AG09319 (cell line): ENCODE measurements at places on chromosomes 6 and 20.

- peak; percentile 76 for DNase-seq
These were observed 115.3 kb downstream of the LCA5 start for GRCh38 chr6:79421707-79422484.

GRCh38 chr6:36324715-36325114 is 12.0 kb downstream of the BNIP5 start:
- DNase-seq, result no peak

DNA sequence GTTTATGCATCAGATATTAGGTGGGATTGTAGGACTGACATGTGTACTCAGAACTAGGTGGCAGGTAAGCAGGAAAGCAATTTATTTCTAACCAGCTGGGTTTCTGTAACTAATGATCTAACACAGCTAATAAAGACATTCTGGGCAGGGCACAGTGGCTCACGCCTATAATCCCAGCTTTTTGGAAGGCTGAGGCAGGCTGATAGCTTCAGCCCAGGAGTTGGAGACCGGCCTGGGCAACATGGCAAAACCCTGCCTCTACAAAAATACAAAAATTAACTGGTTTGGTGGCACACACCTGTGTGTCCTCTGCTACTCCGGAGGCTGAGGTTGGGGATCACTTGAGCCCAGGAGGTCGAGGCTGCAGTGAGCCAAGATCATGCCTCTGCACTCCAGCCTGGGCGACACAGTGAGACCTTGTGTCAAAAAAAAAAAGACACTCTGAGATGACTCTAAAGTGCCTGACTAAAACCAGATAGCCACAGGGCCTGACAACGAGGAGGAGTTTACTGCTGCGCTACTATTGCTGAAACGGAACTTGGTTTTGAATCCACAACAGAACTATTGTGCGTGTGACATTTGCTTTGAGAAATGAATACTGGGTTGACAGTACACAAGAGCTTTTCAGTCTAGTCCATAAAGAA is 29.2 kb upstream of the CEP85L start:
- no peak for DNase-seq

DNA sequence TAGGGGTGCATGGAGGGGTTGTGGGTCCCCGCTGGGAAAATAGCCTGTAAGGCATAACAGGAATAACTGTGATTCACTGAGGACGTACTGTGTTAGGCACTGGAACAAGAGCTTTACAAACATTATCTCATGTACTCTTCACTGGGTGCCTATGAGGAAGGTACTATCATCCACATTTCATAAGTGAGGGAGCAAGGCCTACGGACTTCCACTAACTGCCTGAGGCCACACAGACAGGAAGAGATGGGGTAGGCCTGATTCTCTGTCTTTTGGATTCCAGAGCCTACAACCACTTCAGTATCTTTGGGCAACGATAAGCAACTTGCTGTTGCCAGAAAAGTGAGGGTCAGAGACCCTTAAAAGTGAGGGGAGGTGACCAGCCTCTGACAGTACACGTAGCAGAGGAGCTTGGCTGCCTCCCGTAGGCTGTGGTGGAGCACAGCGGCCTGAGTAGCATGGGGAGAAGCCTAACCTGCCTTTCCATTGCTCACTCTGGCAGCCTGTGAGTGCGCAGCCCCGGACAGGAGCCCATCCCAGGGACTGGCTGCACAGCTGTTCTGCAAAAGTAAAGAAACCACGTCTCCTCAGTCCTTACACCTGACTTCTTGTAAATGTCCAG is 30.4 kb downstream of the PSMB1 start:
- DNase-seq, result no peak

DNA sequence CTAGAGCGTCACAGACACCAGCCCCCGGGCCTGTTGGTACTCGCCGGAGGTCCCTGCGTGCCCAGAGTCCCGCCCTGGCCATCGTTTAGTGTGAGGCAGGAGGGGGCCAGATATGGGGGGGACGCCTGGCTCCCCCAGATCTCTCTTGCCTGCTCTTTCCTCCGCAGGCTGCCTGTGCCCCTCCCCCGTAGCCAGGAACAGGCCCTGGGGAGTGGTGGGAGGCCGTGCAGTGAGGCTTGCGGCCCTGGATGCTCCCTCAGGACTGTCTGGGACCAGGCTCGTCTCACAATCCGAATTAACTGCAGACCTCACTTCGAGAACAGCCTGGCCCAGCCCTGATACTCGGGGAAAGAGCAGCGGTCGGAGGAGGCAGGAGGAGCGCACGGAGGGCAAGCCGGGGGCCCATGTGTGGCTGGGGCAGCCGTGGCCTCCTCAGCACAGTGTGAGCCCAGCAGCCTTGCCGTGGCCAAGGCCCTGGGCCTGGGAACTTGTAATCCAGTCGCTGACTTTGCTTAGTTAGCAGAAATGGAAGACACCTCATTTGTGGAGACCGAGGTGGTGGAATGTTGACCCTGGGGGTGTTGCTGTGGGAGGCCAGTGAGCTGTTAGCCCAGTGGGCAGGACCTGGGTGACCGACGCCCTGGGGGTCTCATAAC is 28.7 kb downstream of the FRMD1 start:
- DNase-seq, result no peak

- no peak for DNase-seq
These were observed 1907.6 kb upstream of the DEFB115 start for GRCh38 chr20:29349836-29350235.

DNA sequence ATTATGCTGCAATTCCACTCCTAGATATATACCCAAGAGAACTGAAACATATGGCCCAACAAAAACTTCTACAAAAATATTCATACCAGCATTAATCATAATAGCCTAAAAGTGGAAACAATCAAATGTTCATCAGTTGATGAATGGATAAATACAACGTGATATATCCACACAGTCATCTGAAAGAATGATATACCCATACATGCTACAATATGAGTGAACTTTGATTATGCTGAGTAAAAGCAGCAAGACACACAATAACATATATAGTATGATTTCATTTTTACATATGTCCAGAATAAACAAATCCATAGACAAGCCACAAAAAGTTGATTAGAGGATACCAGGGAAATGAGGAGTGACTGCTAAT is 30.7 kb downstream of the CDK19 start:
- DNase-seq, result no peak

DNA sequence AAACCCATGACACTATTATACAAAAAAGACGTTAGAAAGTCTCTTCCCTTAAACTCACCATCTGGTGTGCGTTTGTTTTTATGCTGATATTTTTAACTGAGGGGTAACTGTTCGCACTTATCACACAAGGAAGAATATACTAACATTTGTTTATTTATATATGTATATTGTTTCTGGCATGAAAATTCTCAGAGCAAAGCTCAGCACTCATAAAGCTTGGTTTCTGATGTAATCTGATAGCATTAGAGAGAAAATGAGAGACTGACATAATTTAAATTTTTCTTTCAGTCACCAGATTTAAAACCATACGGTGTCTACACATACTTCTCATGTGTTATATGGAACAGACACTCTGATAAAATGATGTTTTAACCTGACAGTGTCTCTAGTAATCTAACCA is 6.9 kb downstream of the BLOC1S5 start:
- no peak for DNase-seq

- DNase-seq, result no peak
These were observed 190.9 kb downstream of the LAMA2 start for GRCh38 chr6:129073691-129074395.

DNA sequence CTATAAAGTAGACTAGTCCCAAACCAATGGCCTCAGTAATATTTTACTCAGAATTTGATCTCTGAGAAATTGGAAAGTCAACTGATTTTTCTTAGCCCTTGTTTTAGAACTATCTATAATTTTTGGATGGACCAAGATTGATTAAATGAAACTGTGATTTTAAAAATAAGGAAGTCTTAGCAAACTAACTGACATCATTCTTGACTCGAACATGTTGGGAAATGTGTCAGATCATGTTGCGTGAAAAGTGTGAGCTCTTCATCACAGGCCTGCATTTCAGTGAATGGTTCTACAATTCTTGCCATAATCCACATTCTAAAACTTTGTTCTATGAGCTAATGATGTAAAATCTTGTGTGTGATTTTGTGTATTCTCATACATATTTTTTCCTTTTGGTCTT is 11.0 kb downstream of the TNFAIP3 start:
- no peak for DNase-seq

DNA sequence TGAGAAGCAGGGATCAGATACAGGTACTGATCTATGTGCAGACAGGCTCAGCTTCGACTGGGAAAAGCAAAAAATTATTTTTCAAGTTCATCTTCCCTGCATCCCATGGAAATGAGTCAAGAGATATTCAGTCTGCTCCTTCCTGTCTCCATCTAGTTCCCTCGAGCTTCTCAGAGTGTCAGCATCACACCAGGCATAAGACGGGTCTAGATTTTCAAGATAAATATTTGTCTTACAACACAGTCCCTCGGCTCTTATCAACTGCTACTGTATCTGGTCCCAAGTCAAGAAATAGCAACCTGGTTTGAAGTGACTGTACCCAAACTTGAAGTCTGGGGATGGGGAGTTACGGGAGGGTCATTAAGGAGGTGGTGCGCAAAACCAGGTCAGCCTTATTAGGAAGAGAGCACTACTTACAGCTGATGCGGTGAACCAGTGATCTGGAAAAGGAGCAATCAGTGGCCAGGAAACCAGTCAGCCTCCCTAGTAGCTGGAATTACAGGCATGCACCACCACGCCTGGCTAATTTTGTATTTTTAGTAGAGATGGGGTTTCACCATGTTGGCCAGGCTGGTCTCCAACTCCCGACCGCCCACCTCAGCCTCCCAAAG is 29.7 kb downstream of the ZMYND8 start:
- no peak for DNase-seq

DNA sequence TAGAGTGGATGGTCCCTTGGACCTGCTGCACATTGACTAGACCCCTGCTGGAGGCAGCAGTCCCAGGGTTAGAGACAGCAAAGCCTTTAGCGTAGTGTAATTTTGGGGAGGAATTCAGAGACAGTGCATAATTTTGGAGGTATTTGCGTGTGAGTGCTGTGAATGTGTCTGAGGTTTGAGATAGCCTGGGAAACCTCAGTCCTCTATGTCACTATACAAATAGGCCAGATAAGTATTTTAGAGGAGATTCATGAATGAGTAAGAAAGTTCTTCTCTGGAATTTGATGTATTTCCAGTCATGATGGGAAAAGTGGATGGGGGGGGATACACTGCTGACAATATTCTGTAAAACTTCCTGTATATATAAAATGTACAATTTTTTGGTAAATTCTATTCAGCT is 25.8 kb upstream of the MTRF1L start:
- DNase-seq, result no peak

- no peak for DNase-seq
These were observed 25.2 kb upstream of the MC3R start for GRCh38 chr20:56223352-56223751.

- no peak for DNase-seq
These were observed 880 bp upstream of the CPXM1 start for GRCh38 chr20:2801286-2801728.

- no peak for DNase-seq
These were observed 859 bp downstream of the C20orf202 start for GRCh38 chr20:1204113-1204512.

- no peak for DNase-seq
These were observed 68.6 kb downstream of the GFOD1 start for GRCh38 chr6:13418844-13419243.

DNA sequence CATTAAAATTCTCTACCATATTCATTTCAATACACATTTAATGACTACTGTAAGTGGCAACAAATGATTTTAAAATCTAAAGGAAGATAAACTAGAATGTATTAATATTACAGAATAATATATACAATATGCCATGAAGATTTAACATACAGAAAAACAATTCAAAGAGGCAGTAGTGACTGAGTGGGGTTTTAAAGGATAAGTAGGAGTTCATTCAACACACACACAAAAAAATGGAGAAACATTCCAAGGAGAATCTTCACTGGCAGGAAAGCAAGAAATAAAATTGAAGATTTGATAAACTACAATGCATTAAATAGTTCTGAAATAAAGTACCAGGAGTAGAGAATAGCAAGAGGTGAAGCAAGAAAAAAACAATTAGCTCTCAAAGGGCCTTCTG is 215.1 kb downstream of the IBTK start:
- DNase-seq, result no peak

DNA sequence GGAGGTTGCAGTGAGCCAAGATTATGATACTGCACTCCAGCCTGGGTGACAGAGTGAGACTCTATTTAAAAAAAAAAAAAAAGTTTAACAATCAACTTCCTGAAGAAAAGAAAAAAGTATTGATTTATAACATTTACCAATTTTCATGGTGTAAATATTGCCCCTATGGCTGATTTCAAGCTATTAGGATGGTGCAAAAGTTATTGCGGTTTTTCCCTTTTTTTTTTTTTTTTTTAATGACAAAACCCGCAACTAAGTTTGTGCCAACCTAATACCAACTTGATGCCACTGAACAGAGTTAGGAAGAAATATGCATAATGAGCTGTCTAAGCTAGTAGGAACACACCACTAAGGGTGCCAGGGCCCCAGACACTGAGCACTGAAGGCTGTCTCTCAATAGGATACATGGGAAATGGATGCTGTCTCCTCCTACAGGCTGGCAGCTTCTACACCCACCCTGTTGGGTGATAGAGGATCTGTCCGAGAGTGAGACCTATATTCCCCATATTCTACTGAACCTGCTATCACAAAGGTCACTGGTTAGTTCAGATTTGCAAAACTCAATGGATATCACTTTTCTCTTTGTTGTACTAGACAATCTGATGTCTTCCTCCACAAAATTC is 6.5 kb upstream of the PERP start:
- DNase-seq, result no peak

- peak; percentile 74 for DNase-seq
These were observed 111.8 kb downstream of the AGPAT4 start for GRCh38 chr6:161161889-161162624.

- no peak for DNase-seq
These were observed 46.2 kb upstream of the GGTLC1 start for GRCh38 chr20:24034820-24035219.

DNA sequence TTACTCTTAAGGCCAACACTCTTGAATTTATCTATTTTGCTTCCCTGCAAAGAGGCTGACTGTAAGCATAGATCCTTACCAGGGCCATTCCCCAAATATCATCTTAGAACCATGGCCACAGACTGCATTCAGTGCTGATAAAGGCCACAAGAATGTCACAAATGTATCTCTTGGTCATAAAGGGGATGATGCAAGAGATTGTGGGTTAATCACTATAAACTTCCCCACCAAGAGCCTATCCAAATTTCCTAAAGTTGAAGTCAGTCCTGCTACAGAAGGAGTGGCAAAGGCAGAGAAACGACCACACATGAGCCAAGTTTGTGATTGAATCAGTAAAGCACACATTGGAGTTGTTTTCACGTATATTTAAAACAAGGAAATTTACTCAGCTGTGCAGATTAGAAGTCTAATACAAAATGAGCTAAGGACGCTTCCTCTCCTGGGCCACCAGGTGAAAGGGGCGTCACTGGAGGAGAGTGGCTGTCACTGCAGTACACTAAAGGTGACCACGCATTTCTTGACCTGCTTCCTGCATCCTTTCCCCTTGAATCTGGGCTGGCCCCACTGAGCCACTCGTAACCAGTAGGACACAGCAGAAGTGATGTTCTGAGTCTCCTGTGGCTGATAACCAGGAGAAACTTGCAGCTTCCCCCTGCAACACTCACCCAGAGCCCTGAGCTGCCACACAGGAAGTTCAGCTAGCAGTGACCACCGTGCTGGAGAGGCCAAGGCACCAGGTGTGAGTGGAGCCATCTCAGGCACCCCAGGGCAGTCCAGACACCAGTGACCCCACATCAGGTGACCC is 181.9 kb downstream of the SYNDIG1 start:
- DNase-seq, result peak; percentile 70
